ENCODE measurements at places on chromosomes 4 and X. TPM values are rescaled to one million over a fixed set of nuclear protein-coding genes. Genes with fewer than 3 reads are reported as not detected.

The MMRN1 gene
- total RNA-seq: 0.83 TPM

The ZNF732 gene
- not detected for total RNA-seq

The CTAG1B gene
- total RNA-seq: not detected

The CAPN6 gene
- total RNA-seq: not detected

The BST1 gene
- 9.5 TPM for total RNA-seq

The VSIG1 gene
- not detected for total RNA-seq

The CYSLTR1 gene
- total RNA-seq: not detected

The UNC5C gene
- total RNA-seq: 18.1 TPM

The DCAF4L1 gene
- 0.06 TPM for total RNA-seq

The SASH3 gene
- not detected for total RNA-seq

The DNAAF6 gene
- total RNA-seq: not detected

Measured in cardiac ventricle fibroblast (primary cell).